ENCODE measurements at places on chromosomes 3 and 15.
A peak's percentile ranks its signal among the peaks of the same experiment; 100 is the strongest.

- DNase-seq, result peak; percentile 19
These were observed 5.5 kb downstream of the TMEM266 start for GRCh38 chr15:76065245-76065644.

- no peak for DNase-seq
These were observed 377.3 kb downstream of the LPP start for GRCh38 chr3:188531210-188531609.

DNA sequence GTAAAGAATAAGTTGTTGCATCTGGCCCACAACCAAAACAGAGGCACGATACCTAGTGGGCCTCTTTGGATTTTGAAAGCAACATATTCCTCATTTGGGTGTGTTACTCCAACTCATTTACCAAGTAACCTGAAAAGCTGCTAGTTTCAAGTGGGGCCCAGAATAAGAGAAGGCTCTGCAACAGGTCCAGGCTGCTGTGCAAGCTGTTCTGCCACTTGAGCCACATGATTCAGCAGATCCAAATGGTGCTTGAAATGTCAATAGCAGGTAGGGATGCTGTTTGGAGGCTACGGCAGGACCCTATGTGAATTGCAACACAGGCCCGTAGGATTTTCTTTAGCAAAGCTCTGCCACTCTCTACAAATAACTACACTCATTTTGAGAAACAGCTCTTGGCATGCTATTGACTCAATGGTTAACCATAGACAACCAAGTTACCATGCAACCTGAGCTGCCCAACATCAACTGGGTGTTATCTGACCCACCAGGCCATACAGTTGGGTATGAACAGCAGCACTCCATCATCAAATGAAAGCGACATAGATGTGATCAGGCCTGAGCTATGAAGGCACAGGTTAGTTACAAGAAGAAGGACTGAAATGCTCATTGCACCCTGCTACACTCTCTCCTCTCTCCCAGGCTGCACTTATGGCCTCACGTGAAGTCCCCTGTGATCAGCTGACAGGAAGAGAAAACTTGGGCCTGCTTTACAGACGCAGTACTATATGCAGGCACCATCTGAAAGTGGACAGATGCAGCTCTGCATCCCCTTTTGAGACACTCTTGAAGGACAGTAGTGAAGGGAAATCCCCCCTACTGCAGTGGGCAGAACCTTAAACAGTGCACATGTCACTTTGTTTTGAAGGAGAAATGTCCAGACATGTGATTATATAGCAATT lies 9.5 kb upstream of the MCF2L2 start:
- no peak for DNase-seq

DNA sequence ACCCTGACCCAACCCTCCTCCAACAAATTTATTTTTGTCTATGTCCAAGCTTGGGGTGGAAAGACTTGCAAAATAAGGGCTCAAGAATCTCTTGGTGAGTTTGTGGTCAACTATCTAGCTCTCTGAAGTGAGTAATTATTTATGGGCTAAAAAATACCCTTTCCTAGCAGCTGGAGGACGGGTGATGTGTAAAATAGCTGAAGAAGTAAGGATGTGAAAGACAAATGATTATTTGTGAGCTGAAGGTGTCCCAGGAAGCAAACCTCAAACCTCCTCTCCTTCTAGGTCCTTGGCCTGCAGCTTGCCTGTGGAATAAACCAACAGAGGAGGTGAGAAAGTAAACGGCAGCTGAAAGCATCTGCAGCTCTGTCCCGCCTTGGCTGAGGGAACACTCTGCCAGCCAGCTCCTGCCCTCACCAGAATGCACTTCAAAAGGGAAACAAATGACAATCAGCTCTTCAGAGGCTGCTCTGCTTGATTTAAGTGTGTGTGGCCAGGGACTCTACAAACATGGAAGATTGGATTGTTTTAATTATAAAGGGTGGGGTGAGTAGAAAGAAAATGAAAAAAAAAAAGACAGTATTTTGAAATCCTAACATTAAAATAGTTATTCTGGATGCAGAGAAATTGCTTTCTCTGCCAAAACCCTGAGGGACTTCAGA lies 60.3 kb downstream of the TM4SF4 start:
- no peak for DNase-seq

GRCh38 chr3:60434323-60434722 lies 816.9 kb downstream of the FHIT start:
- DNase-seq, result no peak

DNA sequence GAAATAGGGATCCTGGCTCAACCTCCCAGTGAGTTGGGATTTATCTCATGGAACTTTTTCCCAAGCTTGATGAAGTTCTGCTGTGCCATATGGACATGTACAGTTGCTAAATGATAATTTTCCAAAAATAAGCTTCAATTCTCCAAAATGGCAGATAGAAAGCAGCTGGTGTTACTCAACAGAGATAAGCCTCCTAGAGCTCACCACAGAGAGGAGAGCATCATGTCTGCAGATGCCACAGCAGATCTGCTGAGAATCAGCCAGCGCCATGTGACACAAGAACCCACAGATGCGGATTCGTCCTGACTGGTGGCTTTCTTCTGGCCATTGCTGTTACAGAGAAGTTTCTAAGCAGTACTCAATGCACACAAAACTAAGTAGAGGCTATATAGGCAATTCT lies 50.6 kb downstream of the AGTR1 start:
- no peak for DNase-seq

- DNase-seq, result no peak
These were observed 164.7 kb upstream of the SLCO3A1 start for GRCh38 chr15:91688811-91689210.

GRCh38 chr3:31732548-31732947 lies 199.8 kb downstream of the STT3B start:
- DNase-seq, result no peak

GRCh38 chr15:58477170-58477569 lies 45.4 kb downstream of the LIPC start:
- no peak for DNase-seq

GRCh38 chr15:101540480-101541239 lies 51.2 kb upstream of the PCSK6 start:
- DNase-seq, result no peak

- no peak for DNase-seq
These were observed 111.4 kb downstream of the OPA1 start for GRCh38 chr3:193704431-193704830.

- DNase-seq, result no peak
These were observed 51.1 kb downstream of the RSRC1 start for GRCh38 chr3:158160958-158161357.

DNA sequence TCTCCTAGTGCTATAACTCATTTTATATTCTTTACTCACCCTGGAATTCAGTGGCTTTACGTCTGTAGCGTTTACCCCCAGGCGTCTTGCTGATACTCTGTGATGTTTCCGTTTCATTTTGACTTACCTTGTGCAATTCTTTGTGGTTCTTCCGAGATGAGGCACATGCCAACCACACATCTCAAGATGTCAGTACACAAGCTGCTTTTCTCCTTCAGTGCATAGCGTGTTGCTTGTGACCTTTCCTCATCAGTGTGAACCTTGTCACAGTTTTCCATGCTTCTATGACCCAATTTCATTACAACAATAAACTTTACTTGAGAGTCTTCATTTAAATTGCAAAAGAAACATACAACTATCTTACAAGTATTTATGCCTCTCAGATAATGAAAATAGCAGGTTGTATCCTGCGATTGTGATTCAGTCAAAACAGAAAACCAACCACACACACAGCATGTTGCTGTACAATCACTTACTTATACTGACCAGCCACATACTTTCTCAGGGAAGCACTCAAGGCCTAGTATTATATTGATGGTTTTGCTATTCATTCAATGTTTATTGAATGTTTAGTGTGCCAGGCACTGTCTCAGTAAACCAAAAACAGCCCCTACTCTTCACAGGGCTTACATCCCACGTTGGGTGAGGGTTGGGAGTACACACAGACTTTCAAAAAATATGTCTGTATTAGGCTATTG lies 4.6 kb upstream of the TBL1XR1 start:
- DNase-seq, result peak; percentile 81

- DNase-seq, result no peak
These were observed 70.6 kb upstream of the RAD18 start for GRCh38 chr3:9033867-9034266.

DNA sequence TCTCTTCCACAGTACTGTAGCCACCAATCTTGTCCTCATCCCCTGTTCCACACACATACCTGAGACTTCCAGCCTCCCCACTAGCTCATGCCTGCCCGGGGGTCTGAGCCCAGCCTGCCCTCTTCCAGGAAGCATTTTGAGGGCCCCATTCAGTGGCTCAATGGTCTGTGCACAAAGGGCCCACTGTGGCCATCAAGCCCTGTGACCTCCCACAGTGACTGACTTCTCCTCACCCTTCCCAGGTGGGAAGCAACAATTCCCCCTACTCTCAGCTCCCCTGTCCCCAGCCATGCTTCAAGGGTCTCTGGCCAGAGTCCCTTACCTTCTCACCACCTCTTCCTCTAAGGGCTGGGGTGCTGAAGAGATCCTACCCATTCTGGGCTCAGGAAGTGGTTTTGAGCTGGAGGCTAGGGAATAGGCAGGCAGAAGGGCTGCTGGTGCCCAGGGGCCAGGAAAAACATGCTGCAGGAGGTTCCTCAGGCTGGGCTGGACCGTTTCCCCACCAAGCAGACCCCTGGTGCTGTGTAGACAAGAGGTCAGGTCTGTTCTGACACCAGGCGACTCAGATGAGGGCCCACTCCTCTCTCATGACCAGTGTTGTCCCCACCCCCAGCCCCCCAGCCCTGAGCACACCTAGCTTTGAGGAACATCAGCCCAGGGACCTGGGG lies 3.0 kb upstream of the KLF15 start:
- DNase-seq, result no peak

DNA sequence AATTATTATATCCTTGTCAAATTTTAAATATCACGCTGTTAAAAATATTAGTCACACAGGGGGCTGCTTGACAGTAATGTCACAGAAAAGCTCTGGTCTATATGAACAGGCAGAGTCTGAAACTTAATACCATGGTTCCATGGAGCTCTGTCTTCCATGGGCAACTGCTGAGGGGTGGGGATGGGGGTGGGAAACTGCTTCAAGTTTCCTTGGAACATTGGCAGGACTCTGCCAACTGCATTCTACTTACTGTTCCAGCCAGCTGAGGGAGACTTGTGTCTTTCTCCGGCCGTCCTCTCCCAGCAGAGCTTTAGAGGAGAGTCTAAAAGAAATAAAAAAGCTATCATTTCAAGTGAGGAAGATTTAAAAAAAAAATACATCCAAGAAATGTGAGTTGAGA lies 348.7 kb downstream of the ZIC1 start:
- no peak for DNase-seq

DNA sequence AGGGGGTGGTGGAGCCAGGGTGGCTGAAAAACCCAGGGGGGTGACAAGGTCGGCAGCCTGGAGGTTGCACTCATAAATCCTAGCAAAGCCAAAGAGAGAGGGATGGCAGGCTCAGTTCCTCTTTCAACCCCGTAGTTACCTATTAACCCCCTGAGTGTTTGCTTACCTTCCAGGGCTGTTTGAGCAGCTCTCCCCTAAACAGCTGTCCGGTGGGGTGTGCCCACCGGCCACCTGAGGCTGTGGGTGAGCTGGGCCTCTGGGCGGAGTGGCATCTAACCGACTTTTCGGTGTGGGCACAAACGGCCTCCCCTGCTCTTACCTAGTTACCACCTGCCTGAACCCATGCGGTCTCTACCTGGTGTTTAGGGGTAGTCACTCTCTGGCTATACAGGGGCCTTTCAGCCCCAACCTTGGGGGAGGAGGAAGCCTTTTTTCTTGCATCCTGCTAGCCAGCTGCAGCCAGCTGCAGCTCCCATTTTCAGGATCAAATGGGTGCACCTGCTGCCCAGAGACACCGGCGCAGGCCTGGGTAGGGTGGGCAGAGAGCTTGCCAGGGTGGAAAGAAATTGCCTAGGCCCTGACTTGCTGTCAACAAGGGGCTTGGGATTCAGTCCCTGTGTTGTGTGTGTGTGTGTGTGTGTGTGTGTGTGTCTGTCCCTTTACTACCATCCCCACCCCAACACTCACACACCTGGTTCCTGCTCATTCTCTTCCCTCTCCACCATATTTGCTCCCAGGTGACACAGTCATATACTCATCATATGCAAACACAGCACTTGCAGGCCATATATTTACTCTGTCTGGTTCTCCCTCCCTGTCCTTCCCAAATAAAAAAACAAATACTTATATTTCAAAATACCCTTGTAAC lies 3.7 kb downstream of the DLL4 start:
- no peak for DNase-seq

- no peak for DNase-seq
These were observed 25.1 kb downstream of the XYLB start for GRCh38 chr3:38371541-38372213.

DNA sequence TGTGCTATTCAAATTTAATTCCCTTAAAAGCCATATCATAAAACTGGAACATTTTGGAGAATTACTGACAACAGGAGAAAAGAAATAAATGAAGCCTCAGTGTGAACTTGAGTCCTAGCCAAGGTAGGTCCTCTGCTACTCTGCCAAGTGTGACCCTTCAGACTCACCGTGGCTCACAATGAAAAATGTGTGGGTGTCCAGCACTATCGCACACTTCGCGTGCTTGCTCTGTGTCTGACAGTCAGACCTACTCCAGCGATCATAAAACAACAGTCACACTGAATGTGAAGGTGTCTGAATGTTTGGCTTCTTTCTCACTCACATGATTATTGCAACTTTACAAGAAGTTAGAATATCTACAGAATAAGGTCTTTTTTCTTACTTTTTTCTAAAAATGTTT lies 65.8 kb upstream of the TRA2B start:
- DNase-seq, result no peak

GRCh38 chr3:122104515-122105194 lies 49.5 kb downstream of the CD86 start:
- DNase-seq, result no peak

GRCh38 chr3:111032677-111033076 lies 38.9 kb upstream of the NECTIN3 start:
- no peak for DNase-seq

DNA sequence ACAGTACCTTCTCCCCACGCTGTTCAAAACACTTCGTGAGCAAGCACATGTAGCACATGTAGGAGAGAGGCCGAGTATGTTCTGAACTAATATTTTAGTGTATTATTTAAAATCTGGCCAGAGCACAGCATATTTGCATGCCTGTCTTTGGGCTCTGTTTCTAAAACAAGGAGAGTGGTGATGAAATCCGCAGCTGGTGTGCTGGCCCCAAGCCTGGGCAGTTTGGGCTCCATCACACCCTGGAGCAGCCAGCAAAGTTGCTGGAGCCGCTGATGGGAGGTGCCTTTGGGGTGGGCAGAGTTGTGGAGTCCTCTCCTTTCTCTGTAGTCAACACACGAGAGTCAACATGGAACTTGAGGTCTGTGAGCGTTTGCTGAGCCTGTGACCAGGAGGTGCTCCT lies 116.6 kb downstream of the SLCO3A1 start:
- DNase-seq, result no peak

DNA sequence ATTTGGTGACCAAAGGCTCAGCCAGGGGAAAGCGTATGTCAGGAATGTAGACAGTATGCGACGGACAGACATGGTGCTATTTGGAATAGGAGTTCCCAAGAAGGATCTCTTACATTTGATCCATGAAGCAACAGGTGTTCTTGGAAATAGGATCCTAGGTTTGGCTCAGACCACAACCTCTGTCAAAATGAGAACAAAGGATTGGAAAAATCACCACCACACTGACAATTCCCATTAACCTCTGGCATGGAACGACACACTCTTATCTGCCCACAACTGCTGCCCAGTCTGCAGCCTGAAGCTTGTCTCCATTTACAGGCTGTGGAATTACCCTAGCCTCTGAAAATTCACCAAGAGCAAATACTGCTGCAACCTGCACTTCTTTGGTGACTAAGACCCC lies 33.6 kb upstream of the LRRN1 start:
- no peak for DNase-seq
